ENCODE measurements at places on chromosomes 12 and 14. TPM values are rescaled to one million over a fixed set of nuclear protein-coding genes. Genes with fewer than 3 reads are reported as not detected.

DNA sequence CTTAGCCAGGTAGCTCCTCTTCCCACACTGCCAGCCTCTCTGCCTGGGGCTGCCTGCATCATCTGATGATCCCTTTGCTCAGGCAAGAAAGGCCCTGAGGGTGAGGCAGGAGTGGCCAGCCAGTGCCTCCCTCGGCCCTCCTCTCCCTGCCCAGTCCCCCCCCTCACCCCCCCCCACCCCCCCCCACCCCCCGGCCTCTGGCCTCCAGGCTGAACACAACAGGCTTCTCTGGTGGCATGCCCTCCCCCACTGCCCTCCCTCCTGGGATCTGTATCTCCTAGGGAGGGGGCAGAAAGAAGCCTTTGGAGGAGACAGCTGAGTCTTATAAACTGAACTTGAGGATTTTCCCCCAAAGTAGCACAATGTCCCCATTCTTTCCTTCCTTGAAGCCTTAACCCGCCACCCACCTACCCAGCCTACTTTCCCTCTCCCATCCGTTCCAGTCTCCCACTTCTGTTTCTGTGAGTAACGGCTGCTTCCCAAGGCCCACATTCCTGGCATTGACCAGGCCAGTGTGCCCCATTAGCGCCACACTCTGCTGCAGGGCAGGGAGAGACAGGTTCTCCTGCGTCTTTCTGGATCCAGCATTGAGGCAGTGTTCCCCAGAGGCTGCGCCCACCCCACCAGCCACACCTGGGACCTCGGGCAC is 82.1 kb downstream of the B4GALNT3 start:
- DNase-seq: no peak
- no peak overlapping the region for H3K27ac ChIP-seq
- no peaks in the 10 kb centered on the region for H3K36me3 ChIP-seq

GRCh38 chr12:24905431-24905830 is 43.5 kb downstream of the BCAT1 start:
- no peak overlapping the region for H3K4me3 ChIP-seq
- no peak for DNase-seq
- no peak overlapping the region for H3K27ac ChIP-seq
- peaks cover 32% of the 10 kb centered on the region for H3K36me3 ChIP-seq
- no peaks in the 10 kb centered on the region for H3K27me3 ChIP-seq

- H3K27me3 ChIP-seq: no peaks in the 10 kb centered on the region
- no peak overlapping the region for H3K4me3 ChIP-seq
- DNase-seq: no peak
- no peaks in the 10 kb centered on the region for H3K36me3 ChIP-seq
- peaks cover 17% of the 10 kb centered on the region for H3K4me1 ChIP-seq
Observed at GRCh38 chr14:61491876-61492434, 170.6 kb downstream of the PRKCH start.

DNA sequence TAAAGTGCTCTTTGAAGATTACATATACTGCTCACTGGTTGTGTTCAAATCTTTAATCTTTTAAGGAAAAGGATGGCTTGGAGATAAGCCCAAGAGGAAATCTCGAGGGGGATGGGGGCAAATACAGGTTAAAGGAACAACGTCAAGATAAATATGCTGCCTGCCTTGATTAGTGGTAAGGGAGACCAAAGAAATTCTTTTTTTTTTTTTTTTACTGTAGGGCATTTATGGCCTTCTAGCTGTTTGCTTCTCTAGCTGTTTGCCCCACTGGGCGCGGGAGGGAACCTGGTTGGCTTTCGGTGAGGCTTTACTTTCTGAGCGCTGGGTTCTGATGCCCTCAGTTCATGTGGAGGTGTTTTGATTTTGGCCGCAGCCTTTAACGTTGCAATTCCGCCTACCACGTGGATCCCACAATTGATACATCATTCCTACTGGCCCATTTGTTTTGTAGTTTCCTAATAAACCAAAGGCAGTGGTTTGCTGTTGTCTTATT is 5.7 kb downstream of the CCND2 start:
- no peaks in the 10 kb centered on the region for H3K27me3 ChIP-seq
- peaks cover 12% of the 10 kb centered on the region for H3K4me1 ChIP-seq
- H3K4me3 ChIP-seq: no peak overlapping the region
- DNase-seq: no peak

- H3K27me3 ChIP-seq: no peaks in the 10 kb centered on the region
- H3K36me3 ChIP-seq: no peaks in the 10 kb centered on the region
- DNase-seq: no peak
- no peak overlapping the region for H3K4me3 ChIP-seq
- H3K4me1 ChIP-seq: no peaks in the 10 kb centered on the region
Observed at GRCh38 chr12:100904270-100904669, 109.7 kb downstream of the ANO4 start.

DNA sequence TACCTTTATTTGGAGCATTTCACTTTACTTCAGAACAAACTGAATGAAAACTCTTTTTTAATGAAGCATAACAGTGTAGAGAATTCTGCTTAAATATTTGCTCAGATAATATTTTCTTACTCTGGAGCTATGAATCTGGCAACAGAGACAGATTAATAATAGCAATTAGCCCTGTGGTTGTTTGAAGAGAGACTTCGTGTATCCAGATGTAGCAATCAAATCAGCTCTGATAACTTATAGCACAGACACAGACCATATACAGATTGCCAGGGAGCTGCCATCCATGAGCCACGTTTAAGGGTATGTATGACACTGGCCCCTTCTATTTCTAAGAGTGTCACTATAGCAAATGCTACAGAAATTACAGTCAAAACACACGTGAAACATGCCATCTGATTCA is 146.6 kb downstream of the EXOC5 start:
- H3K27me3 ChIP-seq: no peaks in the 10 kb centered on the region
- H3K4me3 ChIP-seq: no peak overlapping the region
- no peak overlapping the region for H3K27ac ChIP-seq
- no peaks in the 10 kb centered on the region for H3K4me1 ChIP-seq
- no peaks in the 10 kb centered on the region for H3K36me3 ChIP-seq

DNA sequence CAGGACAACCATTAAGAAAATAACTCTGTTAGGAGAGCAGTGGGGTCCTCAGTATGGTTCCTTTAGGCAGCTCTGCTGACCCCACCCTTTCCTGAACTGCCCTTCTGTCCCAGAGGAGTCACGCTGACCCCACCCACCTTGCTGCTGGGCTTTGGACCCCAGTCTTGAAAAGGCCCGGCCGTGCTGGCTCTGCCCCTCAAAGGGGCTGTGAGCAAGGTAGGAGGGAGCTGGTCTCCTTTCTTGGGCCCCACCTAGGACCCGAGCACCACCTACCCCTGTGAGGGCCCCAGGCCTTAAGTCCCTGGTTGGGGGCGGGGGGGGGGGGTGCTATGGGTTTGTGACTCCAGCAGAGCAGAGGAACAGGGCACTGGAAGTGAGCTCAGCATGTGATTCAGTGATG is 171.1 kb downstream of the MON2 start:
- no peak overlapping the region for H3K4me3 ChIP-seq
- H3K27me3 ChIP-seq: peaks cover under 1% of the 10 kb centered on the region
- H3K27ac ChIP-seq: no peak overlapping the region
- H3K36me3 ChIP-seq: no peaks in the 10 kb centered on the region
- no peak for DNase-seq
- no peaks in the 10 kb centered on the region for H3K4me1 ChIP-seq

DNA sequence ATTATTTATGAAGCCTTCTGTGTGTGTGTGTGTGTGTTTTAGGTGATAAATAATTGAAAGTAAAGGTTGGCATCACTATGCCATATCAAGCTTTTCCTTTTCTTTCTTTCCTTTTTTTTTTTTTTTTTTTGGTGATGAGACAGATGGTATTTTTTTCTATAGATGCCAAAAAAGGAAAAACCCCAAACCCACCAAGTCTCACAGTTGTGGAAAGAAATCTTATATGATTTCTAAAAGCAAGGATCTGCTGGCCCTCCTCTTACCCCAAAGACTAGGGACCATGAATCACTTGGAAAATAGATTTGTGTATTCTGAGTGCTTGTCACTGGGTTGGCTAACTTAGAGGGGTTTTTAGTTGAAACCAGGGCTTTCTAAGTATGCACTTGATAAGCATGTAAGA is 181.3 kb downstream of the TMEM117 start:
- H3K27ac ChIP-seq: no peak overlapping the region
- no peaks in the 10 kb centered on the region for H3K4me1 ChIP-seq
- no peak for DNase-seq
- no peaks in the 10 kb centered on the region for H3K27me3 ChIP-seq
- H3K36me3 ChIP-seq: no peaks in the 10 kb centered on the region

The CACNA1C gene
- total RNA-seq: not detected

- peaks cover 50% of the 10 kb centered on the region for H3K4me1 ChIP-seq
- DNase-seq: peak; percentile 92
- H3K27me3 ChIP-seq: no peaks in the 10 kb centered on the region
Observed at GRCh38 chr12:57611108-57611826, at the start of gene ARHGEF25. Gene ARHGEF25, plus strand, starts transcription at chr12:57611435. Its CDS starts 460 bp downstream, at chr12:57611895.

The TIGAR gene
- total RNA-seq: 1.0 TPM

The VRTN gene
- total RNA-seq: 0.09 TPM

- no peak overlapping the region for H3K4me3 ChIP-seq
- H3K36me3 ChIP-seq: no peaks in the 10 kb centered on the region
- no peak for DNase-seq
- H3K27ac ChIP-seq: no peak overlapping the region
- peaks cover 25% of the 10 kb centered on the region for H3K27me3 ChIP-seq
Observed at GRCh38 chr12:5582541-5582940, 150.6 kb downstream of the NTF3 start.

GRCh38 chr12:3178671-3179313 is 101.6 kb downstream of the TSPAN9 start:
- H3K4me1 ChIP-seq: no peaks in the 10 kb centered on the region
- H3K4me3 ChIP-seq: no peak overlapping the region
- H3K27ac ChIP-seq: no peak overlapping the region
- DNase-seq: no peak
- H3K36me3 ChIP-seq: no peaks in the 10 kb centered on the region
- peaks cover 47% of the 10 kb centered on the region for H3K27me3 ChIP-seq
